Gastroesophageal sphincter (tissue), 4 donors: ENCODE measurements at places on chromosomes 5 and 9.

- ATAC-seq: no peak
These were observed 115.7 kb downstream of the FSTL4 start for GRCh38 chr5:133496631-133497030.

DNA sequence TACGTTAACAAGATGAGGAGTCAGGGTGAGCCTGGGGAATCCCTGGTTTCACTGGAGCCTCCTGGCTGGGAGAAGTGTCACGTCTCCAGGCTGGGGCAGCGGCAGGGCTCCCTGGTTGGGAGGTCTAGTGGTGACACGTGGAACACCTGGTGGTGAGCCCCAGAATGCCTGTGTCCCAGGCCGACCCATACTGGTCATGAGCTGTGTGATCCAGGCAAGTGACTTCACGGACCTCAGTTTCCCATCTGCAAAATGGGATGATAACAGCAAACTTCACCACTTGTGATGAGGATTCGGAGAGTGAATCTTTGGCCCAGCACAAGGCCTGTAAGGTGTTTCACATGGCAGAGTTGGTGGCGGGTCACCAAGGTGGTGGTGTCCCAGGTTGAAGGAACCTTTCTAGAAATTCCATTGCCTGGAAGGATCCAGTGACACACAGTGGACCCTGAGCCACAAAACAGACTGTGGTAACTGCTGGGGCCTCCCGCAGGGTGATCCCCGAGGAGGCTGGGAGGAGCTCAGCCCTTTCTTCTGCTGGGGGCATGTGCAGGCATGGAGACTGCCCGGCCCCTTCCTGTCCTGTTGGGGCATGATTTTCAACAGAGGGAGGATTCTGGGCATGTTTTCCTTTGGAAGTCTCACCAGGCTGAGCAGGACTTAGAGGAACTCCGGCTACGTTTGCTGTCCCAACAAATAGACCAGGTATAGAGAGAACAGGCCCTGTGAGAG is 153.9 kb upstream of the IER5L start:
- no peak for ATAC-seq

- no peak for ATAC-seq
These were observed 66.2 kb upstream of the GAS1 start for GRCh38 chr9:87013490-87013889.

- no peak for ATAC-seq
These were observed 314.0 kb downstream of the PIK3R1 start for GRCh38 chr5:68529581-68529980.

GRCh38 chr5:158569534-158569933 is 530.2 kb downstream of the EBF1 start:
- ATAC-seq: no peak

- ATAC-seq: no peak
These were observed 26.0 kb downstream of the GPBP1 start for GRCh38 chr5:57199866-57200265.

- ATAC-seq: peak; percentile 46
These were observed 802 bp downstream of the ITGA2 start for GRCh38 chr5:52989781-52990527.

DNA sequence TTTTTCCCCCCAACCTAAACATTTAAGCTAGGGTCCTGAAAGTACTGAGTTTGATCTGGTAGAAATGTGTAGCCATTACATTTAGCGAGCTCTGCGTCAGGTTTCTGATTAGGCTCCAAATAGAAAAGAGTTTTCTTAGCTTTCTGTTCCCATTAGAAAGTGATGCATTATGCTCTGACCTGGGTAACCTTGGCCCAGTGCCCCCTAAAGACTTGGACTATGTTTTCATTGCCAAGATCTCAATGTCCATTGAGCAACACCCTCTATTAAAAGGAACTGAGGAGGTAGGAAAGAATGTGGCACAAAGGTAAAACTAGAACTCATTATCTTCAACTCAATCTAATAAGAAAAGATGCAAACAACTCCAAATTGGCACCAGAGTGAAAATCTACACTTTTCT is 358.9 kb upstream of the PCSK5 start:
- no peak for ATAC-seq

DNA sequence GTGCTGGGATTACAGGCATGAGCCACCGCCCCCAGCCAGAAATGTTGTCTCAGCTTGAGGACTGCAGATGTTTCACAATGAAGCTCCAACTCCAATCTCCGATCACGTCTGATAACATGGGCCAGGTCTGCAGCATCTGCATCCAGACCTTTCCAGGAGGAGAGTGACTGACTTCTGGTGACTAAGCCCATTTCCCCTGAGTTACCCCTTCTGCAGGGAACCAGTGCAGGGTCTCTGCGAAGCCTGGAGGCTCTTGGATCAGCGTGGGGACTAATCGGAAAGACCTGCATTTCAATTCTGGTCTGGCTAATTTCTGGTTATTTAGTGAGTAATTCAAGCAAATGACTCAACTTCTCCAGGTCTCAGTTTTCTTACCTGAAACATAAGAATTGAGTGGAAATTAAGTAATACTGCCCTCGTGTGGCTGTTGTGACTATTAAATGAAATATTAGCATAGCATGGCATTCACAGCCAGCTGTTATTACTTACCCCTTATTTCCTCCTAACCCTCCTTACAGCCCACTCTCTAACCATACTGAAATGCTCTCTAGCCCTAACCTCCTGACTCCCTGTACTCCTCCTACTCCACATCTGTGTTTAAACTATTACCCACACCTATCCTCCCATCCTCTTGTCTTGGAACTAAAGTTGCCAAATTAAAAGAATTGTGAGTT is 2.2 kb upstream of the GNPDA1 start:
- no peak for ATAC-seq
